Thyroid gland (tissue), 4 donors: ENCODE measurements at places on chromosomes 12 and 14.

DNA sequence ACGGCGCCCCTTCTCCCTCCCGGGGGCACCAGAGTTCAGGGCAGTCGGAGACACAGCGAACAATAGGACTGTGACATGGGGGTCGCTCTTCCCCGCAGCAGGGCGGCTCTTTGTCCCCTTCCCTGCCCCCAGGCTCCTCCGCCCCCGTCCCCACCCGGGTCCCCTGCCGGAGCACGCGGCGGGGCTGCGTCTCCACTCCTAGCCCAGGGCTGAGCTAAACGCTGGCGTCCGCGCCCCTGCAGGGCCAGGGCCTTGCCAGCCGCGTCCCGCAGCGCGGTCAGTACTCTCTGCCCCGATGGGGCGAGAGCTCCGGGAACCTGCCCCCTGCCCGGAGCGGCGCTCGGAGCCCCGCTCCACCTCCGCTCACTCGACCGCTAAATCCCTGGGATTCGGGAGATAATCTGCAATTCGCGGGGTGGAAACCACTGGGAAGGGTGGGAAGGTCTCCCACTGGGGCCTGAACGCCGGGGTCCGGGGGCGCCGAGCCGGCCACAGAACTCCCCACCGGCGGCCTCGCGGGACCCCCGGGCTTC lies 825 bp upstream of the CCDC85C start:
- peak; percentile 49 for DNase-seq

DNA sequence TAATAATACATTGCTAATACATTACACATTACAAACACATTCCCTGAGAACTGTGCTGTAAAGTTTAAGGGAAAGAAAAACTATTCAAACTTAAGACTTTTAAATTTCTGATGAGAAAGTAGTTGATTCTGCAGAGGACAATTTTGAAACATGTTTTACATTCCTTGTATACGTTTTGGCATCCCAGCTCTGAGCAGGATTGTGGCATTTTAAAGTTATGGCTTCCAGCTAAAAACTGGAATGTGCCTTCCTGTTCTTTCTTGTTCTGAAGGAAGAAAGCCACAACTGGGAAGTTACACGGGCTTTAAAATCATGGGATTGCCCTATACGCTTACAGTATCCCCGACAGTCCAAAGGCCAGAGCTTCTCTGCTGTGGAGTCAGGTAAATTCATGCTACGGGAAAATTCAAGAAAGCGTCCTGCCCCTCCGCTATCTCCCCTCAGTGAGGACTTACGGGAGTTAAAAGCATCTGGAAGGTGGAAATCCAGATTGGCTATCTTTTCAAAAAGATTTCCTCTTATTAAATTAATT lies 10.8 kb upstream of the KLHL42 start:
- DNase-seq, result no peak

GRCh38 chr12:124732275-124733075 lies 131.2 kb downstream of the SCARB1 start:
- DNase-seq, result no peak

GRCh38 chr12:16606201-16606849 lies 363 bp upstream of the LMO3 start:
- peak; percentile 83 for DNase-seq

DNA sequence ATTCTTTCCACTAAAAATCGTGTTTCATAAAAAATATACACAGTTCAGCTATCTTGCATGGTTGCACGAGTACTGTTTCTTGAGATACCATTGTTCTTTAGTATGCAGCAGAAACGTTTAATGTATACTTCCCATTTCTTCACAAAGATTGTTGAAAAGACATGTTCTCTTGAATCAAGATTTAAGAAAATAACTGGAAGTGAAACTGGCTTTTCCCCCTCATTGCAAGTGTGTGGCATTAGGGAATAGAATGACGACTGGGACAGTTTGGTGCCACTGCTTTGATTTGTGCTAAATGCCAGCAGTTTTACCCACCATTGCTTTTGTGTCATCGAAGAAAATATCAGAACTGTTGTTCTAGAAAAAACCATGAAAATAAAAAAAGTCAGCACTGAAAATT lies 20.3 kb upstream of the DHRS2 start:
- DNase-seq, result no peak

GRCh38 chr14:93978735-93979134 lies 2.4 kb upstream of the ASB2 start:
- no peak for DNase-seq
